Head of caudate nucleus (tissue), 42 donors: ENCODE measurements at places on chromosomes 4 and X.

- peak; percentile 34 for DNase-seq
These were observed 32.1 kb downstream of the ZGRF1 start for GRCh38 chr4:112604589-112604988.

DNA sequence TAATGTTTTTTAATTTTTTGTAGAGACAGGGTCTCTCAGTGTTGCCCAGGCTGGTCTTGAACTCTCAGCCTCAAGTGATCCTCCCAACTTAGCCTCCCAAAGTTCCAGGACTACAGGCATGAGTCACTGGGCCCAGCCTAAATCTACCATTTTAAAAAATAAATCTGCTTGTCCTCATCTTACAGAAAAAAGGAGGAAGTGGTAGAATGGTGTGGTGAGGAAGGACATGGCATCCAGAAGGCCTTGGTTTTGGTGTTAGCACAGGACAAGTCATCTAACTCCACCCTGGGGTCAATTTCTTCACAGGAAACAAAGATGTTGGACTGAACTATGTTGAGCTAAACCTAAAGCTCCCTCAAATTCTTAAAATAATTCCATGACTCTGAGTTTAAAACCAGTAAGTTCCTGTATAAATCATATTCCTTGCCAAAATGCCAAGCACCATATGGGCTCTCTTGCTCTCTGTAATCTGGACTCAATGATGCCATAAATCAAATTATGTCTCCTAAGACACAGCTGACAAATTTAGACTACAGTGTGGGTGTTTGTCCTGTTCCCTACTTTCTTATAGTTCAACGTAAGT lies 253.9 kb upstream of the NOCT start:
- no peak for DNase-seq

- no peak for DNase-seq
These were observed 19.2 kb downstream of the BLTP1 start for GRCh38 chr4:122171323-122171722.

GRCh38 chr4:154329268-154329868 lies 162.2 kb downstream of the DCHS2 start:
- no peak for DNase-seq

DNA sequence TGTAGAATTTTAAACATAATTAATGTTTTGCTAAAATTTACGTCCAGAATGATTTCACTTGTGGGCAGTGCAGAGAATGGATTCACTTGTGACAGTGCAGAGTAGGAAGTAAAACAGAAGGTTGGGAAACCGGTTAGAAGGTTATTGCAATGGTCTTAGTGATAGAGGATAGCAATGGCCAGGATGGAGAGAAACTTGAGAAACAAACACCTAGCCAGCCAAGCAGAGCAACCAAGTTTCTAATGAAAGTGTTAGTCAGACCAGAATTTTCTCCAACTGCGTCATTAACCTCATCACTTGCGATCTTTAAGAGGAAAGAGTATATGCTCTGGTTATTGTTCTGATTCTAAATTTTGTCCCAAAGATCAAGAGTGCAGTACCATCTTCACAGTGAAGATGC lies 50.0 kb upstream of the TBC1D9 start:
- no peak for DNase-seq

- DNase-seq: no peak
These were observed 41.8 kb downstream of the ACSL4 start for GRCh38 chrX:109691277-109691676.

GRCh38 chr4:151004222-151004621 lies 10.9 kb downstream of the LRBA start:
- no peak for DNase-seq

GRCh38 chr4:56183344-56183959 lies 203.8 kb downstream of the AASDH start:
- DNase-seq: no peak

DNA sequence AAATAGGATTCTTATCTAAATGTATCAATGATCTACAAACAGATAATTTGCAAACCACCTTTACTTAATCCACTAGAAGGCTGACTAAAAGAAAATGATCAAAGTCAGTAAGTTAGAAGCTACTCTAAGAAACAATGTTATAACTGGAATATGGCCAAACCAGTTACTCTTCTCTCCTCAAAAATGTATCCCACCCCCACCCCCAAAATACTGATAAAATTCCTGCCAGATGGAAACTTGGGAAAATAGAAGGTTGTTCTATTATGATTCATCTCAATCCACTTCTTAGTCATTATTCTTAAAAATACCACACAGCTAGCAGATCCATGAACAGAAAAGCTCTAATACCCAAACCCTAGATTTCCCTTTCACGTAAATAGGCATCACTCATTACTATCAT lies 206.4 kb downstream of the KLHL13 start:
- no peak for DNase-seq

DNA sequence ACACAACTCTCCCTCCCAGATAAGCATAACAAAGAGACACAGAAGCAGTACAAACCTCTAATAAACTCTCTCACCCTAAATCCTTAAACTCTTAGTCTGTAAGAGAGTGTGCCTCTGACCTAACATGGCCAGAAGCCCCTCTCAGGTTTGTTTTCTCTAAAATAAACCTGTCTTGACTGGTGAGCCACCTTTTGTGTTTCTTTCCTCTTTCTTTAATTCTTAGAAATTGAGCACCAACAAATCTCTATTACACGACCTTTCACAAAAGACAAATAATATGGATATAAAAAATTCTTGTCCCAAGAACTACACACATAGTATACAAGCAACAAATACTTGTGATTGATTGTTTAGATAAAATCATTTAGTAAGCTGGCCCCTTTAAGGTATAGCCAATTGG lies 573.7 kb downstream of the EPHA5 start:
- no peak for DNase-seq

DNA sequence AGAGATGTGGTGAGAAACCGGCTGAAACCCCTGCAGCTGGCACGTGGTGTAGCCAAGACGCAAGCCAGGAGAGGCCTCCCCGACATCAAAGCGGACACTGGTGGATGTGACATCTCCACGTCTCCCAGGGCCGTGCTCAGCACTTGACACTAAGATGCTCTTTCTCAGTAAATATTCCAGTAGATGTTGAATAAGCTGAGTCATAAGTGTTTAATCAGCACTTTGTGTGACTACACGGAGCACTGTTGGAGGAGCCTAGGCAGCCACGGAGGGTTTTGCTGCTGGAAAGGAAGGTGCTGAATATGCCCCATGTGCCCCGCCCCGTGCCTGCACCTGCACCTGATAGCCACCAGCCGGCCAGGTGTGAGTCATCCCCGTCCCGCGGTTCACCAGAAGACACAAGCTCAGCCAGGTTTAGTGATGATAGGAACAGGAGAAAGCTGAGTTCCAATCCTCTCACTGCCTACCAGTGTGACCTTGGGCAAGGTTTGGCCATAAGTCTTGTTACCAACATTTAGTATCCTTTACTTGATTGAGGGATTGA lies 29.0 kb upstream of the C4orf50 start:
- no peak for DNase-seq

GRCh38 chrX:100710816-100711215 lies 21.1 kb downstream of the SYTL4 start:
- DNase-seq: no peak

DNA sequence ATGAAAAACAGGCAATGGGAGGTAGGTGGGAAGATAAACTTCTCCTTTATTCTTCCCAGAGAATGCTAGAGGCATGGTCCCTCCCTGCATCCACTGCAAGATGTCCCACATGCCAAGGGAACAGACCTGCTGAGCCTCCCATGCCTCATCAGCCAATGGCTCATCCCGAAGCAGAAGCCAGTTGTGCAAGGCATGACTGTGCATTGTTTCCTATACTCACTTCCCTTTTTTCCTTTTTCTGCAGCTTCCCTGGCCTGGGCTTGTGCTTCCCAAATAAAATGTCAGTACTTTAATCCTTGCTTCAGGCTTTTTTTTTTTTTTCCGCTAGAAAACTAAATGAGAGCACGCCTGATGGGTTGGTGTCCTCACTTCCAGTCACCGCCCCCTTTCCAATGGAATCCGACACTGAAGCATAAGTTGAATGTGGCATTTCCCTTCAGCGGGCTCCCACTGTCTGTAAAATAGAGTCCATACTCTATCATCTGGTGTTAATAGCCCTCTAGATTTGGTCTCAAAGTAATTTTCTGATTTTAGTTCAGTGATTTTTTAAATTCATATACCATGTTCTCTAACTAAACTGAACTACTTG lies 239.0 kb upstream of the JADE1 start:
- DNase-seq: no peak

GRCh38 chr4:3203971-3204431 lies 45.0 kb upstream of the MSANTD1 start:
- DNase-seq: no peak

DNA sequence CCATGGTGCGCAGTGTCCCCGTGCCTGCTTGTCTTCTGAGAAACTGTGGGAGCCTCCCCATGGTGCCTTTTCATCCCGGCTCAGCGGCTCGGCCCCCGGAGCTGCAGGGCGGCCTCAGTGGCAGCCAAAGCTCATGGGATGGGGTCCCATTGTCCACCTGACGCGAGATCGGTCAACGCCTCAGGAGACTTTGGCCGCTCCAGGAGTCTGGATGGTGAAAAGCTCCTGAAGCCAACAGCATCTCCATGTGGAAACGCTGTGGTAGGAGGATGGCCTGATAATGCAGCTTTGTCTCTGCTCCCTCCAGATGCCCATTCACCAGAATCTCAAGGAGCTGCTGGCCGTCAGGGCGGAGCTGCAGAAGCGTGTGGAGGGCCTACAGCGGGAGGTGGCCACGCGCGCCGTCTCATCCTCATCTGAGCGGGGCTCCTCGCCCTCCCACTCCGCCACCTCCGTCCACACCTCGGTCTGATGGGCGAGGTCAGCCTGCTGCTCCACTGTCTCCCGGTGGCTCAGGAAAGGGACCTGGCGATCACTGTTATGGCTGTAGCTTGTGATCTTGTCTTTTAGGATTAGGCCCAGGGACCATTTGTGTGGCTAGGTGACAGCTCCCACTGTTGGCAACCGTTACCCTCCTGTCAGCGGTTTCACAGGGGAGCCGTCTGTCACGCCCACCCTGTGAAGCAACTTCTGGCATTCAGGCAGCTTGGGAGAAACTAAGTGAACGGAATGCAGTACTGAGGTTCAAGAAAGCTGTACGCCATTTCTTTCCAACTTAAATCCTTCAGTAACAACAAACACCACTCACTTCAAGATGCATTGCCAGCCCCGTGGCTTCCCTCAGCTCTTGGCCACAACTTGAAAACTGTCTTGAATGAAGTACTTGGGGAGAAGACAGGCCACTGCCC lies 69.3 kb downstream of the MTMR1 start:
- DNase-seq: no peak

DNA sequence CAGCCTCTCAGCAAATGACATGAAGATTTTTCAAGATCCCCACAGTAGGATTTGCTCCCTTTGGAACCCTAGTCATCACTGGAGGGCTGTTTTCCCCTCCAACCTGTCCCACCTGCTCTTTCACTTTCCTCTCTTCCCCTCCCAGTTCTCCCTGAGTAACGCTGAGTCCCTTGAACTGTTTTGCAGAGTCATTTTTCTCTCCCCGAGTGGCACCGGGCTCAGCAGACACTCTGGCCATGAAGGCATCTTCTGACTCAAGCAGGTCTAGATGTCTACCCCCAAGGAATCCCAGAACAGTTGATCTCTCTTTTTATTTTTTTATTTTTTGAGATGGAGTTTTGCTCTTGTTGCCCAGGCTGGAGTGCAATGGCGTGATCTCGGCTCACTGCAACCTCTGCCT lies 52.2 kb downstream of the HTRA3 start:
- no peak for DNase-seq

DNA sequence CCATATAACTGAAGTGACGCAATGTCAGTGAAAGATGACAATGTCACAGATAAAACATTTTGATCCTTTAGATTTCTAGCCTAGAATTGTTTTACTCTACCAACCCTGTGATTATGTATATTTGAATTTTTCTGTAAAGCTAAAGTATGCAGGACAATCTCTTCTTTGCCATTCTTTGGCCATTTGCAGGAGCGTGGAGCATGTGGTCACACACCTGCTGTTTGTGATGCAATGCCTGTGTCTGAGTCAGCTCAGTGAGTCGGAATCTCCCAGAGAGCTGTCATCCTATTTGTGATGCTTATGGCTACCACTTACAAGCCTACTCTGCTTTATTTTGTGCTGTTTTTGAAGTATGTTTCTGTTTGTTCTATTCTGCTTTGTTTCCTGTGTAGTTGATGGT lies 214.5 kb downstream of the NAF1 start:
- DNase-seq: no peak

- DNase-seq: no peak
These were observed 127.5 kb upstream of the GK2 start for GRCh38 chr4:79535516-79535915.

DNA sequence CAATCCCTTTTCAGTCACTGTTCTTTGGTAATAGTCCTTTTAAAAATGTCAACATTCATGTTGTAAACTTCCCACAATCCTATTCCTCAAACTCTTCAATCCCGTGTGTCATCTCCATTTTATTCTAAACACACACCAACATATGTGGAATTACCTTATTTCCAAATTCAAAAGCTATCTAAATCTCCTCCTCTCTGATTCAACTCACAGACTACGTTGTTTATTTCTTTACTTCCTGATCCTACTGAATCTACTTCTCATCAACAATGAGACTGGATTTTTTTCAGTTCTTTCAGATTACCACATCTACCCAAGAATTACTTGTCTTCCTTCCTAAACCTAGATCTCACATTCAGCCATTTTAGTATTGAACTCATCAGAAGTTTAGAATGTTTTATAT lies 188.2 kb downstream of the GABRB1 start:
- DNase-seq: no peak

DNA sequence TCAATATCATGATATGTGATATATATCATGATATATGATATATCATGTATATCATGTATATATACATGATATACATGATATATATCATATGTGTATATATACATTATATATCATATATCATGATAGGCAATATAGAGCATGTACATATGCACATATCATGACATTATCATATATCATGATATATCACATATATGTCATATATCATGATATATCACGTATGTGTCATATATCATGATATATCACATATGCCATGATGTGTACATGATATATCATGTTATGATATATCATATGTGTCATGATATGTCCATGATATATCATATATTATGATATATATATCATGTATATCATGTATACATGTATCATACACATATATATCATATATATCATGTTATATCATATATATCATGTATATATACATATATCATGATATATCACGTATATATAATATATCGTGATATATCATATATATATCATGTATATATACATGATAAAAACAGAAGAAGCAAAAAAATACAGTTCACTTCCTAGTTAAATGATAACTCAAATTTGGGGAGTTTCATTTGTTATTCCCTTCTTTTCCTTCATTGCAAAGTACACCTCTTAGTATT lies 670.1 kb upstream of the EPHA5 start:
- DNase-seq: no peak
